ENCODE measurements at places on chromosomes 12 and 14. TPM values are rescaled to one million over a fixed set of nuclear protein-coding genes. Genes with fewer than 3 reads are reported as not detected.

GRCh38 chr14:50736932-50737419 lies 68.9 kb upstream of the SAV1 start:
- no peaks in the 10 kb centered on the region for H3K27me3 ChIP-seq
- DNase-seq = no peak
- peaks cover 76% of the 10 kb centered on the region for H3K36me3 ChIP-seq
- no peaks in the 10 kb centered on the region for H3K4me1 ChIP-seq

DNA sequence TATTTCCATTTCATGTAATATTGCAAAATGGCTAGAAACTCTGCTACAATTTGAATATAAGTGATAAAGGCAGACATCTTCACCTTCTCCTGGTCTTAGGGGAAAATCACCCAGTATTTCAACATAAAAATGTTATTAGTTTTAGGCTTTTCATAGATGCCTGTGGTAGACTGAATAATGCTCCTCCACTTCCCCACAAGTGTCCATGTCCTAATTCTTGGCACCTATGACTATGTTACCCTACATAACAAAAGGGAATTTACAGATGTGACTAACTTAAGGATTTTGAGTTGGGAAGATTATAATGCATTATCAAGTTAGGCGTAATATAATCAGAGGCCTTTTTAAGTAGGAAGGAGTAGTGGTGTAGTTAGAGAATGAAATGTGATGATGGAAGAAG lies 196.4 kb downstream of the TMTC3 start:
- no peaks in the 10 kb centered on the region for H3K4me1 ChIP-seq
- no peak overlapping the region for H3K4me3 ChIP-seq
- no peak for DNase-seq
- H3K27me3 ChIP-seq = no peaks in the 10 kb centered on the region
- H3K36me3 ChIP-seq = no peaks in the 10 kb centered on the region
- no peak overlapping the region for H3K27ac ChIP-seq

DNA sequence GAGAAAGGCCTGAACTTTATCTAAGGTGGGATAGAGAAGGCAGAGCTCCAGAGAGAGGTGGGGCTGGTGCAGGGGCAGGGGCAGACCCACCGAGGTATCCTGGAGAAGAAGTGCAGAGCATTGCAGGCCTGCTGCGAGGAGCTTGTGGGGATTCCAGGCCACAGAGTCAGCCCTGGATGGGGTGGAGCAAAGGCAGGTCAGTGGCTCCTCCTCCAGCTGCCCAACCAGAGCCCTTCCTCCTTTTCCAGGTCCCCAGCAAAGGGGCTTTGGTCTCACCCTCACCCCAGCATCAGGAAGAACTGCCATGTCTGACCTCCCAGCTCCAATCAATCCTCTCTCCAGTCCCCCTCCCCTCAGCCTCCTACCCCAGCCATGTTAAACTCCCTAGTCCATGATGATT lies 19.8 kb upstream of the ZNF740 start:
- H3K27ac ChIP-seq = no peak overlapping the region
- no peaks in the 10 kb centered on the region for H3K27me3 ChIP-seq
- H3K36me3 ChIP-seq = no peaks in the 10 kb centered on the region
- H3K4me3 ChIP-seq = no peak overlapping the region
- no peak for DNase-seq

DNA sequence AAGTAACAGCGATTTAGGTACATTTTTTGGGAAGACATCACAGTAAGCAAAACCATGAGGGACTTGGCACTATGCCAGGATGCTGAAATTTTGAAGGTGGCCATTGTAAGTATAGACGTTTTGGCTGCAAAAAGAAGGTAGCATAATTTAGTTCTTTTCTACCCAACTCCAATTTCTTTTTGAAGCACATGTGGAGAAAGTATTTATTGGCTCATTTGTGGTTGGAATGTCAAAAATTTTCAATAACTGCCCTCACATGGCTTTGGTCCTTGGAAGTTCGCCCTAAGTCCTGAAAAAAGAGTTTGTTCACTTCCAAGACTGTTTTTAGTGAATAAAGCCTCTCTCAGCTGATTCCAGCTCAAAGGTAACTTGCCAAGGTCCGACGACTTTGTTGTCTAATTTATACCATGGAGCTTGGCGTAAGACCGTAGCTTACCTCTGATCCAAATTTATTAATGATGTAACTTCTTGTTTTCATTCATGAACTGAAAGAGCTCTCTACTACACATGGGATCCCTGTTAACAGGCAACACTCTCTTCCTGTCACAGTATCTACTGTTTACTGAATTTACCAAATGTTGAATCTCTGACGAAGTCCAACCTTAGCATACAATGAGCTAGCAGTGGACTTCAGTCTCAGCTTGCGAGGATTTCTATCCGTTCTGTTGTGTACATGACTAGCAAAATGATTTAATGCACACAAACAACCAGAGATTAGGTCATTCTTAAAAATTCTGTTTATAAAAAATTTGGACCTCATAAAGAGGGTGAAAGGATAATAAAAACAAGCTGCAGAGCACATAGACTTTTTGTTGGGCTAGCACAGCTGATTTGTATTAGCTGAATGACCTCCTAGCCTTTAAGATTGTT lies 49.0 kb downstream of the MSRB3 start:
- no peak for DNase-seq
- no peak overlapping the region for H3K4me3 ChIP-seq
- H3K27ac ChIP-seq = no peak overlapping the region

GRCh38 chr12:13962699-13963098 lies 18.7 kb downstream of the GRIN2B start:
- no peak overlapping the region for H3K4me3 ChIP-seq
- DNase-seq = no peak
- no peaks in the 10 kb centered on the region for H3K4me1 ChIP-seq
- no peak overlapping the region for H3K27ac ChIP-seq
- no peaks in the 10 kb centered on the region for H3K27me3 ChIP-seq

- no peak for DNase-seq
- peaks cover 19% of the 10 kb centered on the region for H3K4me1 ChIP-seq
- no peak overlapping the region for H3K4me3 ChIP-seq
- no peaks in the 10 kb centered on the region for H3K36me3 ChIP-seq
- H3K27ac ChIP-seq = no peak overlapping the region
Observed at GRCh38 chr14:23174296-23175184, 8.9 kb downstream of the SLC7A8 start.

GRCh38 chr14:41666301-41666700 lies 59.6 kb downstream of the LRFN5 start:
- H3K4me3 ChIP-seq = no peak overlapping the region
- no peaks in the 10 kb centered on the region for H3K27me3 ChIP-seq
- no peaks in the 10 kb centered on the region for H3K36me3 ChIP-seq
- H3K4me1 ChIP-seq = no peaks in the 10 kb centered on the region
- H3K27ac ChIP-seq = no peak overlapping the region

DNA sequence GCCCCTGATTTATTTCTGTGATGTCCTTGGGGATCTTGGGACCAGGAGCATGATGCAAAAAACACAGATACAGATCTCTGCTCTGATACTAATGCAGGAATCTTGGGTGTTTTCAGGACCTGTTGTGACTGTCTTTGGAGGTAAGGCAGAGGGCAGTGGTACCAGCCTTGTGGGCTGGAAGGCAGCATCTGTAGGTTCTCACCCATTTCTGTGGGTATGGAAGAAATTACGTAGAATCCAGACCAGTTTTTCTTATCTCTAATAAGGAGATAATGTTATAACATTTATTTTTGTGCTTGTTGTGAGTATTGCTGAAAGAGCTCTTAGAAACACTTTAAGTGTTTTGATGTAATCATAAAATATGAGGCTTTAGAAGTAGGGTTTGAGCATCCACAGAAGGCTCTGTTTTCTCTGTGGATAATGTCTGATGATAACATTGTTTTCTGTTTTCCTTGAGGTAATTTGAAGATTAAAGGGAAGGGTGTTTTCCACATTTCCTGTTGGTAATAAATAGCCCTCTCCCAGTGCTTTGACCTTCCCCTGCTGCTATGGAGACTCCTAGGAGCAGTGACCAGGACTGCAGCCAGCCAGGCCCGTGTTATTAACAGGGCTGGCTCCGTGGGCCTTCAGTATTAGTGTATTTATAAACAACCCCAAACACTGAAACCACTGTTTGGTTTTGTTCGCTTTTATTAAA lies 9.4 kb upstream of the DCP1B start:
- H3K36me3 ChIP-seq = no peaks in the 10 kb centered on the region
- H3K27me3 ChIP-seq = no peaks in the 10 kb centered on the region
- no peak overlapping the region for H3K4me3 ChIP-seq

DNA sequence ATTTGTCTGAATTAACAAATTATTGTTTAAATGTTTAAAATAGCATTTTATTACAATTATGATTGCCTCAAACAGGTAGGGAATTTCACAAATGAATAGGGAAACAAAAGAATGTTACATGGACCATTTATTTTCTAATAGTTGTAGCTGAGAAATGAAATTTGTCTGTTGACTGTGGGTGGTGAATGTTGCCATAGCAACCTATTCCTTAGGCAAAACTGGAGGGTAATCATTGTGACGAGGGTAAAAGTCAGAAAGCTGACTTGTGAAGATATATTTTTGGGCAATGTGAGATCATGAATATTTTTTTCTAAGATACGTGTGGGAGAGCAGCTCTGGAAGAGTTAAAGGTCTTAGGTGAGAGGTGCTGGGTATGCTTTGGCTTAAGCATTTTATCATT lies 24.2 kb upstream of the CLEC14A start:
- DNase-seq = no peak
- H3K36me3 ChIP-seq = no peaks in the 10 kb centered on the region
- no peaks in the 10 kb centered on the region for H3K4me1 ChIP-seq
- no peak overlapping the region for H3K27ac ChIP-seq
- H3K4me3 ChIP-seq = no peak overlapping the region

GRCh38 chr12:80162177-80162576 lies 62.8 kb downstream of the OTOGL start:
- no peaks in the 10 kb centered on the region for H3K27me3 ChIP-seq
- H3K4me3 ChIP-seq = no peak overlapping the region
- H3K36me3 ChIP-seq = no peaks in the 10 kb centered on the region
- DNase-seq = no peak
- H3K4me1 ChIP-seq = no peaks in the 10 kb centered on the region

DNA sequence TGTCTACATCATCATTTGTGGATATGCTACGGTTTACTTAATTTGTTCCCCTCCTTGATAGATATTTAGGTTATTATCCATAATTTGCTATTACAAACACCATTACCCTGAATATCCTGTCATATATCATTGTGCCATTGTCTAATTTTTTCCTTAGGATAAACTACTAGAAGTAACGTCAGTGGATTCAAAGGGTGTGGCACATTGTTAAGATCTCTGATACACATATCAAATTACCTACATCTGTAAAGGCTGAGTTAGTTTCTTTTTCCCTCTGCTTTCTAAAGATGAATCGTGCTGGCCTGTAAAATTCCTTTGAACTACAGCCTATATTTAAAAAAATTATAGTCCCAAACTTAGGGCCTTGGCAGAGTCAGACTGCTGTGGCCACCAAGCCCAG lies 53.9 kb upstream of the STRN3 start:
- H3K27me3 ChIP-seq = no peaks in the 10 kb centered on the region
- H3K4me1 ChIP-seq = no peaks in the 10 kb centered on the region
- no peak for DNase-seq
- H3K4me3 ChIP-seq = no peak overlapping the region

DNA sequence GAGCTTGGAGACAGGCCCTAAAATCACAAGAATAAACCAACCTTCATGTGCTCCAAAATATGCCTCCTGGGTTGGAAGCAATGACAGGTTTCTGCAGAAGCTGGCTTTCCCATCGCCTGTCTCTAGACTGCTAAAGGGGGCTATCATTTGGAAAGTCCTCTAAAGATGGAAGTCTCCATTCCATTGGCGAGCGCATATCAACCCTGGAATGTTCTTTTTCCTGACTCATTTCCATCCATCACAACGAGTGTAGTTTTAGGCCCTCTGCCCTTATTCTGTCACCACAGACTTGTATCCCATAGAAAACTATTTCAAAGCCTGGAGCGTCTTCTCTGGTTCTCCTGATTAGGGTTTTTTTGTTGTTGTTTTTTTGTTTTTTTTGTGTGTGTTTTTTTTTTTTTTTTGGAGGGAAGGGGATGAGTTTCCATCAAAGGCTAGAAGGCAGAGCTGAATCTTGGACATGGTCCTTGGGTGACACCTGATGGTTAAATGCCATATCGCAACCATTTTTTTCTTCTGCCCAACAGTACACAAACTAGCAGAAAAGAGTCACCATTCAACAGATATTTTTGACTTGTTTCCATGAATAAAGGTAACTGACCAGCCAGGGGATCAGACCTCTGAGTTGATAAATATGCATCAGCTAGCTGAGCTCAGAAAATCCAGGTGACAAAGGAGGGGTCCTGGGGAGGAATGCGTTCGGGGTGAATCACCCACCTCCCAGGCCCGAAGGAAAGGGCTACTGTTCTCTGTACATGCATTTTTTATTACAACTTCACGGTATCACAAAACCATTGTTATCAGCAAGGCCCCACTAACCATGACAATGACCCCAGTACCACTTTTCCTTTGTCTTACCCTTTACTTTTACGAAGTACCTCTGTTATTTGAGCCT lies 40.5 kb downstream of the KCNA5 start:
- H3K4me3 ChIP-seq = no peak overlapping the region
- H3K36me3 ChIP-seq = no peaks in the 10 kb centered on the region
- DNase-seq = no peak
- H3K4me1 ChIP-seq = no peaks in the 10 kb centered on the region
- H3K27ac ChIP-seq = no peak overlapping the region

DNA sequence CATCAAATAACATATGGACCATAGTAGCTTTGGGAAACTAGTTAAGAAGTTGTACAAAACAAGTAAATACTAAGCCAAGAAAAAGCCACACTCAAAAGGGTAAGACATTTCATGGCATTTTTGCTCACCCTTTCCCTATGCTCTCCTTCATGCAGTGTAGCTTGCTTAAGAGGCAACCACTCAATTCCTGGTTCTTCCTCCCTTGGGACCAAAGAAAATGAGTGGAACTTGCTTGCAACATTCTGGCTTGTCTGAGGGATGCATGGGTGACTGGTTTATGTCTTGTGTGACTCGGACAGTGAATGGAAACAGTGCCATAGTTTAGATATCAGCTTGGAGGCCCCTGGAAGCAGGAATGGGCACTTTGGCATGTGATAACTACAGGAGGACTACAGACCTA lies 252.0 kb upstream of the ARID2 start:
- H3K36me3 ChIP-seq = no peaks in the 10 kb centered on the region
- H3K4me1 ChIP-seq = no peaks in the 10 kb centered on the region
- no peak overlapping the region for H3K4me3 ChIP-seq
- H3K27ac ChIP-seq = no peak overlapping the region
- no peaks in the 10 kb centered on the region for H3K27me3 ChIP-seq
- DNase-seq = no peak

- DNase-seq = no peak
- H3K27me3 ChIP-seq = no peaks in the 10 kb centered on the region
- no peak overlapping the region for H3K27ac ChIP-seq
Observed at GRCh38 chr14:61178226-61179060, 102.7 kb downstream of the TMEM30B start.

The OR4E2 gene
- total RNA-seq = not detected

The ANKS1B gene
- 5.3 TPM for total RNA-seq

The ZFHX2 gene
- total RNA-seq = 2.3 TPM

The GSKIP gene
- 13.9 TPM for total RNA-seq

The WNT1 gene
- total RNA-seq = not detected

The ITGA7 gene
- 14.7 TPM for total RNA-seq

The TUBA1C gene
- total RNA-seq = 113 TPM

The PKP2 gene
- total RNA-seq = 1.9 TPM

The NPFF gene
- not detected for total RNA-seq

All from upper lobe of right lung (tissue), 1 donor.